D721Med (cell line): ENCODE measurements at places on chromosomes 12 and 14.

- no peak for DNase-seq
Observed at GRCh38 chr12:52871291-52872039, 22.7 kb upstream of the KRT78 start.

- no peak for DNase-seq
Observed at GRCh38 chr14:89807151-89807550, 147.4 kb downstream of the EFCAB11 start.

DNA sequence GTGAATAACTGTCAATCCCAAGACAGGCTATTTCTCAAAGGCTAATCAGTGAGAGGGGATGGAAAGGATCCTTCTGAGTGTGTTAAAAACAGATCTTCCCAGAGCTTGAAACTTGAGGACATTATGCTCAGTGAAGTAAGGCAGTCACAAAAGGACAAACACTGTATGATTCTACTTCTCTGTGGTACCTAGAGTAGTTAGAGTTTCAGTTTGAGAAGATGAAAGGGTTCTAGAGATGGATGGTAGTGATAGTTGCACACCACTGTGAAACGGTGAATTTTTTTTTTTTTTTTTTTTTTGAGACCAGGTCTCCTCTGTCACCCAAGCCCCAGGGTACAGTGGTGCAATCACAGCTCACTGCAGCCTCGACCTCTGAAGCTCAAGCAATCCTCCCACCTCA, 133.8 kb downstream of the SAMD4A start:
- no peak for DNase-seq

DNA sequence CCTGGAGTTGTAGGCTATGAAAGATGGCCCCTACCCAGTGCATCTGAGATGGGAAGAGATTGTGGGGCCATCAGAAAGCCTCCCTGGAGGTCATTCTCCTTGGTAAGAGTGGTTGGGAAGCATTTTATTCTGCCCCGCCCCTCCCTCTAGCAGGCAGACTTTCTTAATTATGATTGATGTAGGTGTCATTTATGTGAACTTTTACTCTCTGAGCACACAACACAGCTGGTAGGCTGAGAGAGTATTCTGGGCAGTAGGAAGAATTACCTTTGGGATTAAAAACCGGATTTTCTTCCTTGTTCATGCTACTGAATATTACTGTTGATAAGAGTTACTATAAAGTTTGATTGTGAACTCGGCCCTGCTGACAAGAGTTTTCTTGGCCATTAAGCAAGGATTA, 266.8 kb downstream of the TTC6 start:
- no peak for DNase-seq

DNA sequence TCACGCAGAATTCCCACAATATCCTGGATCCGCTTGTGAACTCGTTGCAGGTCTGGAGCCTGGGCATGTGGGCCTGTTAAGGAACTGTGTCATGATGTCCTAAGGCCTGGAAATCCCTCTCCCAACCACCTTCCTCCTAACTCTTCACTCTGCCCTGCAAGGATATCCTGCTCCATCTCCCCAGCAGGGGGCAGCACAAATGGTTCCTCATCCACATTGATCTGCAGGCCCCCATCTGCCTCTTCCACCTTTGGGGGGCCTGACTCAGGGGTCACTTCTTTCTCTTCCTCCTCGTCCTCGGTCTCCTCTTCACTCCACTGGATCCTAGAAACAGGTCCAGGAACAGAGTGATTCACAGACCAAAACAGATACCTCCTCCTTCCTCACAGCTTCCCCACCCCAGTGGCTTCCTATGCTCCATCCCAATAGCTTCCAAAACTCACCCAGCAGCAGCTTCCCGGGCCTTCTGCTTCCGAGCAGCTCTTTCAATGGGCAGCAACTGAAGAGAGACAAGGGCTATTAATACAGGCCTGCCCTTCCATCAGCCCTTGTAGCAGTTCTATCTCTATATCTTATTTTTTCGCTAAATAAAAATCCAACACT, 4.5 kb downstream of the NOP2 start:
- DNase-seq, result peak; percentile 57

DNA sequence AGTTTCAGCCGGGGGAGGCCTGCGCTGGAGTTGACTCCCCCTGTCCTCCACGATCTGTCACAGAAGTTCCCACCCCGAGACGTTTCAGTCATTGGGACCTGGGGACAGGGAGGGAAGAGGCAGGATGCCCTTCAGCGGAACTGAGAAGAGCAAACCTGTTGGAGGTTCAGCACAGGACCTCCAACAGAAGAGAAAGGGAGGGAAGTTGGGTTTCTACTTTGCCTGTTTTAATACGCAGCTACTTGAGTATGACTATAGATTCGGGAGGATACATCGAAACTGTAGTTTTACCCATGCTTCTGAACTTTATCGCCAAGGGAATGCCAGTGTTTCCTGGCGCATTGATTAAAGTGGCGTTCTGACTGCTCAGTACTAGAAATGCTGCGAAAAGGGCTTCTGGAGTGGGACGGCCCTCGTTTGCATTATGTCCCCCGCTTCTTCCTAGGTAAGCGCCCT, 2.3 kb upstream of the DUSP6 start:
- DNase-seq, result no peak

DNA sequence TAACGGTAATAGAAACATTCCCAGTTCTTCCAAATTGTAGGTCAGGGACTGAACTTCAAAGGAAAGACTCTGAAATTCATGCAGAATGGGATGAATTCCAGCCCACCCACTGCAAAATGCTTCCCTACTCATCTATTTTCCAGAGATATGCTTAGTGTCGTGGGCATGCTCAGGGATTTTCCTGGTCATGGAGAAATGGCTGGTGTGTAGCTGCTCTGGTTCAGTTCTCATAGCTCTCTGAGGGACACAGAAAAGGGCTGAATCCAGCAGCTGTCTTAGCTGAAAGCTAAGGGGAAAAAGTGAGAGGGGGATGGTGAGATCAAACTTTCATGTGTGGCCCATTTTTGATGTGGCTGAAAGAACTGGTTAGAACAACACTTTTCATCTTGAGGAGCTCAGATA, 72.9 kb upstream of the KRAS start:
- no peak for DNase-seq

DNA sequence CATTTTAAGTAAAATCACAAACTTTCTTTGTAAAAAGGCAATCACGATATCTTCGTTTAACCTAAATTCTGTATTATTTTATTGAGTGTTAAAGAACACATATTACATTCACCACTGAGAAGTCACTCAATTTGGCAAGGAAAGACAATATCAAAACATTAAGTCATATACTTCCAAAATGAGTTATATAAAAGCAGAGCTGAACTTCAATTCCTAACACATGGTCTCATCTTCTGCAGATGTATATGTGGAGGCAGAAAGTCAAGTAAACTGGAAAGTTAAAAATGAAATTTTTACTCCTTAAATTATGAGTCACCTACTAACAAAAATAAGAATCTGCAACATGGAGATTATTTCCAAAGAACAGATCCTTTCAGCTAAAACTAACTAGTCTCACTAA, 28.7 kb downstream of the BMAL2 start:
- DNase-seq, result no peak

DNA sequence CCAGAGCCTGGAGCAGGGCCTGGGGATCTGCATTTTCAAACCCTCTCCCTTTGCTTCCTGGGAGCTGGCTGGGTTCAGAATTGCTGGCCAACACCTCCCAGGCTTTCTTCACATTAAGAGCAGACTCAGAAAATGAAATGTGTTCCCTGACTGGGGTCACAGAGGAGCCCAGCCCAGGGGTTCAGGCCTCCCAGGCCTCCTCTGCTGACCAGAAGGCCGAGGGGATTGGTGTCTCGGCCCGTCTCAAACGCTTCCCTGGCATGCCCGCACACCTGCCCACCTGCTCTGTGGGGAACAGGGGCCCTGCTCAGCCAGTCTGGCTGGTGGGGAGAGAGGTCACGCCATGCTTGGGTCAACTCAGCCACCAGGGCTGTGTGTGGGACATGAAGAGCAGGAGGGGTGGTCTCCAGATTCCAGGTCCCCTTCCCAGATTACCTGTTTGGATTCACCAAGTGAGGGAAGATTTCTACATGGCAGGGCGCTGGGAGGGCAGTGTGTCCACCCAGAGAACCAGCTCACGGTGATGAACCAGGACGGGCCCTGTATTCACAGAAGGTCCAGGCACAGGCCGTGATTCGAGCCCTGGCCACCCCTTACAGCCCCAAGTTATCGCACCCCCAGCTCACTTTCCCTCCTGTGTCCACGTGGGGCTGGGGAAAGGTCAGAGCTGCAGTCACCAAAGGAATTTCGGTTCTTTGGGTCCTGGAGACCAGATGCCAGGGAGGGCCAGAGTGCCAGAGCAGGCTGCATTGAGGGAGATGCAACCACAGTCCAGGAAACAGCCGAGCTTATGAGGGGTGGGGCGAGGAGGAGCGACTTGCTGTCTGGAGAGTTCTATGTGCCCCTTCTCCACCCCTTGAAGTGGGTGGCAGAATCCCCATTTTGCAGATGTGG, 55.2 kb upstream of the RIN3 start:
- DNase-seq, result no peak

DNA sequence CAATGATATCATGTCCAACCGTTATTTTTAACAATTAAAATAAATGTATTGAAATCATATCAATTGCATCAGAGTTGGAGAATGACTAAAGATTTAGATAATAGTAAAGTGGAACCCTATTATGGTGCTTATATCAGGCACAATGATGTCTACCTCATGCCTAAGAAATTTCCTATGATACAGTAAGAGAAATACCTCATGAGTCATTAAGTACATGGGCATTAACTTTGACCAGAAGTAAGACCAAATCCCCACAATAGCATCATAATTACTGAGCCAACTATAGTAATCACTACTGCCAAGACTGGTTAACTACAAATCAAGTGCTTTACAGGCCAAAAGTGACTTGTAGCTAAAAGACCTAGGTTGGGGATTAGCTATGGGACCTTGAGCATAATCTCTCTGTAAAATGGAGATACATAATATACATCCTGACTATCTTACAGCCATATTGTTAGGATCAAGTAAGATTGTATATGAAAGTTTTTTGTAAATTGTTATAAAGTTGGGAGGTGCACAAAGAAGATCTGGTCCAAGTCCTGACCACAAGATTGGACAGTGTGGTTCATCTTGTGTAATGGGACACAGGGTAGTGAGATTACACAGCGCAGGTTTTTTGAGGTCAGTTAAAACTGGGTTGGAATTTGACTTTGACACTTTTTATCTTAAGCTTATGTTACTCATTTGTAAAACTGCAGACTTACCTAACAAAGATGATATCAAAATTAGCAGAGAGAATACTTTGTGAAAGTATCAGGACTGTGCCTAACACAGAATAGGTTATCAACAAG, 60.5 kb downstream of the ERGIC2 start:
- DNase-seq, result no peak

DNA sequence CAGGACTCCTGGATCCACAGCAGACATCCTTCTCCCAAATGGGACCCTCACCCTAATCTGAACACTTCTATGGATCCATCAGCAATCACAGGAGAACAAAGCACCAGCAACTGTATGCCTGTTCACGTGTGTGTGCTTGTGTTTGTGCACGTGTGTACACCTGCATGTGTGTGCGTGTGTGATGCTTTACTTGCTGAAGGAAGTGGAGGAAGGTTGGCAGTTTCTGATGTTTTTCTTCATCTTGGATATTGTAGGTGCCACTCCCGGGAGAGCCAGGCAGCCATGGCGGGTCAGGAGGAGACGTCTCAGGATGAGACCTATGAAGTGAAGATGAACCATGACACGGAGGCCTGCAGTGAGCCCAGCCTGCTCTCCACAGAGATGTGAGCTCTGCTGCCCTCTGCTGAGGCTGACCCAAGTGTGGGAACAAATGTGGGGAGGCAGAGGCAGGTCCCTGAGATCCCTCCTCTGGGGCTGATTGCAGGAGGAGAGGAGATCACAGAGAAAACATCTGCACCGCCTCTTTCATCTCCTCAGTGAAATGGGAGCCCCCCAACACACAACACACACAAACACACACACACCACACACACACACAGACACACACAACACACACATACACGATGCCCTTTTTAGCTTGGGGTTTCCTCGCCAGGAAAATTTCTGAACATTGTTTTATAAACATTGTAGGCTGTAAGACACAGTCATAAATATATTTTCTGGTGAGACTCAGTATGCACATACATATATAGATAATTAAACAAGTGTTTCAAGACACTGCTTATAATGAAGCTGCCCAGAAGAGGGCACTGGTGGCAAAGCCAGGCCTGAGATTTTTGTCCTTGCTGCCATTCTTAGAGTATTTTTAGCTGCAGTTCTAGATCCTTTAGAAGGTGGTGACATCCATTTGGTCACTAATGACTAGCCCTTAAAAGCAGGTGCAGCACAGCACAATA, 112.2 kb upstream of the FKBP4 start:
- DNase-seq, result no peak

- no peak for DNase-seq
Observed at GRCh38 chr14:90850487-90850886, 34.3 kb upstream of the TTC7B start.

DNA sequence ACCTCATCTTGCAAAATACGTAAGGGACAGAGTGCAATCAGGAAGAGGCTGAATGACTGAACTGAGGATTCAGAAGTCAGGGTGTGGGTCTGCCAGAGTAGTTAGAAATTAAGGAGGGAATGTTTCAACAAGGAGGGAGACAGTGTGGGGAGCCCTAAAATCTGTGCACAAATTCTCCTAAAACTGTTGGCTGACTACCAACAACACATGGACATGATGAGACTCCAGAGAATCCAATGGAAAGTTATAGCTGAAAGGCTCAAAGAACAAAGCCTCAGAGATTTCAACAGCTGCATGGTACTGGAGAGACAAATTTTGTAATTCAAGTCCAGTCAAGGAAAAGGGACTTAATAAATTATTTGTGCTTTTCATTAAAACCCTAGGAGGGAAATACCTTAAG, 36.1 kb upstream of the NEDD1 start:
- no peak for DNase-seq

DNA sequence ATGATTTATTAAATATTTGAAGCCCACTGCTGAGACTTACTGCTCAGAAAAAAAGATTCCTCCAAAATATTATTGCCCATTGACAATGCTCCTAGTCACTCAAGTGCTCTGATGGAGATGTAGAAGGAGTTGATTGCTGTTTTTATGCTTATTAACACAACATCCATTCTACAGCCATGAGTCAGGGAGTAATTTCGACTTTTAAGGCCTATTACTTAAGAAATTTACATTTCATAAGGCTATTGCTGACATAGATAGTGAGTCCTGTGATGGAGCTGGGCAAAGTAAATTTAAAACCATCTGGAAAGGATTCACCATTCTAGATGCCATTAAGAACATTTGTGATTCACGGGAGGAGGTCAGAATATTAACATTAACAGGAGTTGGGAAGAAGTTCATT, 5.2 kb downstream of the KCNJ8 start:
- DNase-seq, result no peak
